ENCODE measurements at places on chromosomes 3 and 15.

DNA sequence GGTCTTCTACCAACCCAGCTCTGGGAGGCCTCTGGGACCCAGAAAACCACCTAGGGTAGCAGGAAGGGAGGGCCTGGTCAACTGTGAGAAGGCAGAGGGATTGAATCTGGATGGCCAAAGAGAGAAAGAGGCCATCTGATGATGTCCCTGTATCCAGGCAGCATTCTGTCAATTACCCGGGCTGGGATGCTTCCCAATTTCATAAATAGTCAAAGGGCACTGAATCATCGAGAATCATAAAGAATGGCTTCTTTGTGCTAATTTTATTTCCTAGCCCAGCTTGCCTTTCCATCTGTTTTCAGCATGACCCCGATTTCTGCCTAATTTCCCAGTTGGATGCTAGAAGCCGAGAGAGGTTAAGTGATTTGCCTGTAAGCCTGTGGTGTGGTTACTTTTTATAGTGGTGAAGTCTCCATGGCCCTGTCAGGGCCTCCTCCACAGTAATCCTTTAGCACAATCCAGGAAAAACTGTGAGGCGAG lies 129.2 kb downstream of the FAM43A start:
- DNase-seq = peak; percentile 72

DNA sequence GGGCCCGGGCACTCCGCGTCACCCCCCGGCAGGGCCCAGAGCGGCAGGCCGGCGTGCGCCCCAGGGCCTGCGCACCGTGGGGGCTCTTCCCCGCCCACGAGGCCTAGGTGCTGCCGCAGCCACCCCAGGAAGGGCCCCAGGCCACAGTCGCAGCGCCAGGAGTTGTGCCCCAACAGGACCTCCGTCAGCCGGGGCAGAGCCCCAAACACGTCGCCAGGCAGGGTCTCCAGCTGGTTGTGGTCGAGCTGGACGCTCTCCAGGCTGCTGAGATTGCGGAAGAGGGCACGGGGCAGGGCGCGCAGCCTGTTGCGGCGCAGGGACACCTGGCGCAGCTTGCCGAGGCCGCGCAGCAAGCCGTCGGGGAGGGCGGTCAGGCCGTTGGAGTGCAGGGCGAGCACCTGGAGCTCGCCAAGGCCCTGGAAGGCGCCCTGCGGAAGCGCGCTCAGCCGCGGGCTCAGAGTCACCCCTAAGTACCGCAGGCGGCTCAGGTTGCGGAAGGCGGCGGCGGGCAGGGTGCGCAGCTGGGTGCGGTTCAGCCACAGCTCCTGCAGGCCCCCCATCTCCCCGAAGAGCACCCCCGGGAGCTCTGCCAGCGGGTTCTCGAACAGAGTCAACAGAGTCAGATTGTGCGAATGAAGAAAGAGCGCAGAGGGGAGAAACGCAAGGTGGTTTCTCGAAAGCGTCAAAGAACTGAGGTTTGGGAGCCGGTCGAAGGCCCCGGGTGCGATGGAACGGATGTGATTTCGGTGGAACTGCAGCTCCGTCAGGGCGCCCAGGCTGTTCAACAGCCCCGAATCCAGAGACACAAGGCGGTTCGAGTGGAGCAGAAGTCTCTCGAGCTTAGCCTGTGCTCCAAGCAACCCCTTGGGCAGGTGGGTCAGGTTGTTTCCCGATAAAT lies 2.0 kb downstream of the GP5 start:
- DNase-seq = no peak

DNA sequence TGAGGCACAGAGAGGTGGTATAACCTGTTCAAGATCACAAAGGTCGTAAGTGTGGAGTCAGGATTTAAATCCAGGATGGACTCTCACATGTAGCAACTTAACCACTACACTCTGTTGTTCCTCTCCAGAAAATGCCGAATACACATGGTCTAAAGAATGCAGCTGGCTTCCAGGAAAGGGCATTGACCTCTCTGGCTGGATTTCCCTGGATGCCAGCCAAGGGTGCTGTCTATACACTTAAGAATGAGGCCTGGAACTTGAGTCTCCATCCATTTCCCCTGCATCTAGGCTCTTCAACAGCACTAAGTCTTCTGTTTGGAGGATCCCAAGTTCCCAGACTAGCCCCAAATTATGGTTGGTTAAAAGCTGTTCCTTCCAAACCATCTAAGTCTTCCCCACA lies 60.5 kb downstream of the CERS3 start:
- DNase-seq = no peak

DNA sequence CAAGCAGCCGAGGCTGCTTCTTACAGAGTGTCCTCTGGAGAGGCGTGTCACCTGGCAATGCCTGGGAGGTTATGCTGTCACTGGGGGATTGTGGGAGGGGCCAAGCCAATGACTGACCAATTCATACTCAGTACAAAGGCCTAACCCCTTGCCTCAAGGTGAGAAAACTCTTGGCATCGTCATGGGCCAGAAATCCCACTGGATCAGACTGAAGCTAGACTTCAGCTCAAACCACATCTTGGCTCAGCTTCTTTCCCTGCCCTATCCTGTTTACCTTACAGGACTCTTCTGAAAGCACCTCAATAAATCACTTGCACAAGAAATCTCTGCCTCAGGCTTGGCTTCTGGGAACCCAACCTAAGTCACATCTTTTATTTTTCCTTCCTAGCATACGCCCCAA lies 9.5 kb downstream of the ANAPC13 start:
- DNase-seq = no peak

- no peak for DNase-seq
Measured at GRCh38 chr3:115577000-115577399, 46.3 kb upstream of the GAP43 start.

- peak; percentile 66 for DNase-seq
Measured at GRCh38 chr3:147393261-147393942, 12.9 kb downstream of the ZIC4 start.

DNA sequence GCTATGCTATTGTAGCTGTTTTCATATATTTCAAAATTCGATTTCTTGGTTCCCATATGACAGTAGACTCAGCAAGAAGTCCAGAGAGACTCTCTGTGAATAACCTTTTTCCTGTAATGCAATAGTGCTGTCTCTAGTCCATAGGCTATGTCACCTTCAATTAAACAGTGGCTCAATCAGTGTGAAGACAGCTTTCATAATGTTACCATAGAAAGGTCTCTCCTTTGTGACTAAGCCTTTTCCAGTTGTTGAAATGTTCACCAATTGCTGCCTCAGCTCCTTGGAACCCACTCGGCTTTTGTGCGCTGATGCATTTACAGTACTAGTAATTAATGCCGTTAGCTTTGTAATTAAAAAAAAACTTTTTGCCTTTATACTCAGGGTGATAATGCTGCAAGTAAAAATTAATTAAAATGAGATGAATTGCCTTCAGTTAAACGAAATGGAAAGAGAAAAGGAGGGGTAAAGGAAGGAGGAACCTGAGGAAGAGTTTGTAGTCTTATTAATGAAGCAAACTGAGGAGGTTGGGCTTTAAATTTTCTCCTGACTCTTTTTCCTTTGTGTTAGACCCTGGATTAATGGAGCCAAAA lies 214.8 kb downstream of the LSAMP start:
- no peak for DNase-seq

GRCh38 chr3:48656061-48656840 lies 6.4 kb downstream of the CELSR3 start:
- DNase-seq = peak; percentile 17

GRCh38 chr15:54519577-54519976 lies 541.3 kb downstream of the UNC13C start:
- DNase-seq = peak; percentile 33

- no peak for DNase-seq
Measured at GRCh38 chr3:63992516-63993209, 30.6 kb downstream of the PSMD6 start.

DNA sequence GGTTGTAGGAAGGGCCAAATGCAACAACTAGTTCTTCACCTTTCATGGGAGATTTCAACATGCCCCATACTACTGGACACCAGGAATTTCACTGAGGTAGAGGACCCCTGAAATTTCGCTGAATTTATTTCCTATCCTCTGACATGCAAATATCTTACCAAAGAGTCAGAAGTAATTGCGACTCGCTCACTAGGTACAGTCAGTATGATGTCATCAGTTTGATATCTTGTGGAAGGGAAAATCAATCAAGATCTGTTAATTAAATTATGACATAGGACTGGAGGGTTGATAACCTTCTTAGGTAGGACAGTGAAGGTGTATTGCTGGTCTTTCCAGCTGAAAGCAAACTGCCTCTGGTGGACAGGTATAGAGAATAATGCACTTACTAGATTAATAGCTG lies 74.9 kb upstream of the TNIK start:
- no peak for DNase-seq

DNA sequence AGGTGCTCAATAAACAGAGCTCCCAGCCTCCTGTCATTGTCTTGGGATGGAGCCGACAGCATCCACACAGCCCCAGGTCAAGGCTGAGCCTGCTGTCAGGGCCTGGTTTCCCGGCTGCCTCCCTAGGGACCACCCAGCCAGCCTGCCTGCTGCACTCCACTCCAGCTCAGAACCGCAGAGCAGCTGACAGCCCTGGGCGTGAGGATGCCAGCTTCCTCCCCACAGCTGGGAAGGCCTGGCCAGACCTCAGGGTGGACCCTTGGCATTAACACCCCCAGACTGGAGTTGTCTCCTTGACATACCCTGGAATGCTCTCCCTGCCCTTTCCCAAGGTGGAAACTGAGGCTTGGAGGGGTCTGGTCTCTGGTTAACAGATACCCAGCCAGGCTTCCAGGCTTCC lies 112.0 kb downstream of the WNT7A start:
- no peak for DNase-seq

- DNase-seq = no peak
Measured at GRCh38 chr15:40528801-40529200, 36.0 kb downstream of the CCDC32 start.
